ENCODE measurements at places on chromosomes 1 and 21.

DNA sequence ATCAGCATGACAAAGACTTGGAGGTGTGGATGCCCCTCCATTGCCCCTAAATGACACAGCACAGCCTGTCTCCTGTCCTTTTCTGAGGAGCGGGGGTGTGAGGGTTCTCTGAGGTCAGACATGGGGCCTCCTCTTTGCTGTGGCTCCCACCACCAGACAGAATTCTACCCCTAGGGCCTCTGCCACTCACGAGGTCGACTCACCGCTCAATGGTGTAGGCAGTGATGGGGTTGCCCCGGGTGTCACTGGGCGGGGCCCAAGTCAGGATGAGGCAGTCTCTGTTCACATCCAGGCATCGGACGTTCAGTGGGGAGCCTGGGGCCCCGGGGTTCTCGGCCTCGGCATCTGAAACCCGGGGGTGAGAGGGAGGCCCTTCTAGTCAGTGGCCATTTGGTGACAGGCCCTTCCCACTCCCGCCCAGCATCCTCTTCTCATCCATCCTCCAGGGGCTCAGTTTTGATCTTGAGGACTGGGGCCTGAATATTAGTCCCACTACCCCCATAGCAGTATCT, 19.9 kb downstream of the MYOM3 start:
- no peak for DNase-seq
- H3K4me3 ChIP-seq: no peak overlapping the region
- no peak overlapping the region for H3K27ac ChIP-seq
- no peaks in the 10 kb centered on the region for H3K36me3 ChIP-seq
- H3K27me3 ChIP-seq: no peaks in the 10 kb centered on the region

DNA sequence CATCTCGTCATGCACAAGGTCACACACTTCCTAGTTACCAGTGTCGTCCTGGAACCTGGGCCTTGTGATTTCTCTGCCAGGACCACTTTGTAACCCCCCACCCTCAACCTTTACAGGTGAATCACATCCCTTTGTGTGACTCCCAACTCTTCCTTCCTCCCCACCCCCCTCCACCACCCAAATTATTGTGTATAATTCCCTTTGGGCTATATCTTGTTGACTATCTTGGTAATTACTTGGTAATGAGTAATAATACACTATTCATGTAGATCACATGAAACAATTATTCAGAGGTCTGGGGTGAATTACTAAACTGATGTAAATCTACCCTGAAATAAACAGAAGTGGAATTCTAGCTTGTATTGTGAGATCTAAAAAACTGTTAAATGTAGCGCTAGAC, 1.7 kb downstream of the KCNK1 start:
- no peak for DNase-seq
- H3K36me3 ChIP-seq: 0 out of 2 replicates have a peak, but pooled peaks cover 3% of the 10 kb centered on the region
- H3K27me3 ChIP-seq: no peaks in the 10 kb centered on the region
- peak overlapping the region; percentile 66 for H3K4me3 ChIP-seq

DNA sequence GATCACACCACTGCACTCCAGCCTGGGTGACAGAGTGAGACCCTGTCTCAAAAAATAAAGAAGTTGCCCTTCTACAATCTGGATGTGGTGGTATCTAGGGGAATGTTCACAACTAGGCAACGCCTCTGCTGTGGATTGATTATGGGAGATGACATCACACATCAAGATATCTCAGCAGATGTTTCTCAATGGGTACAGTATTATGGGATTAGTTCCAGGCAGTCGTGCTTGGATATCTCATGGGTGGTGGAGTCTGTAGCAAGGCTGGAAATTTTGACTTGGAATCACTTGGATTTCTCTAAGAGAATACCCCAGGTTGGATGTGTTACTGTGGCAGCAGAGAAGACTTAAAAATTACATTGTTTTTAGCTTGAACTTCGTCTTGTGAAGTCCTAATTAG, 7.7 kb downstream of the IFNAR2 start:
- no peak overlapping the region for H3K4me3 ChIP-seq
- DNase-seq: no peak
- H3K36me3 ChIP-seq: no peaks in the 10 kb centered on the region
- H3K27me3 ChIP-seq: no peaks in the 10 kb centered on the region
- no peaks in the 10 kb centered on the region for H3K4me1 ChIP-seq

GRCh38 chr21:37508341-37508740, 141.8 kb downstream of the DYRK1A start:
- no peak overlapping the region for H3K27ac ChIP-seq
- H3K36me3 ChIP-seq: peaks cover 88% of the 10 kb centered on the region
- no peak overlapping the region for H3K4me3 ChIP-seq
- H3K27me3 ChIP-seq: no peaks in the 10 kb centered on the region

DNA sequence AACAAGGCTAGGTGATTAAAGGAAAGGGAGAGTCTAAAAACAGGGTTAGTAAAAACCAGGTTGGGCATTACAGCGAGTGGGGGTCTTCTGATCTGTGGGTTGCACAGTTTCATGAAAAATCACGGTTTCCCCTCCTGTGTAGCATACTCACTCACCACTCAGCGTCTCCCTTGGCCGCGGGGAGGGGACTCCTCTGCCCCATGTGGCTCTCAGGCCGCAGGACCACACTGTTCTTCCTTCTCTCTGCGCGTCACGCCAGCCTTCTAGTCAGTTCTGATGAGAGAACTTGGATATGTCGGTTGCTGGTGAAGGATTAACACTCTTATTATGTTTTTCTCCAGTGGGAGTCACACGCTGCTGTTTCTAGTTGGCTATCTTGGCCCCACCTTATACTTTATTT, 254.6 kb upstream of the LRRC7 start:
- H3K27me3 ChIP-seq: no peaks in the 10 kb centered on the region
- no peaks in the 10 kb centered on the region for H3K4me1 ChIP-seq
- no peak for DNase-seq
- no peaks in the 10 kb centered on the region for H3K36me3 ChIP-seq
- H3K4me3 ChIP-seq: no peak overlapping the region
